ENCODE measurements at places on chromosomes 1 and 21.

- DNase-seq: no peak
Measured at GRCh38 chr1:15215116-15215515, 31.9 kb upstream of the FHAD1 start.

GRCh38 chr1:22887491-22887890 lies 85.2 kb downstream of the LACTBL1 start:
- DNase-seq: no peak

GRCh38 chr1:188689542-188689941 lies 1788.1 kb downstream of the BRINP3 start:
- no peak for DNase-seq

- no peak for DNase-seq
Measured at GRCh38 chr1:53954128-53954527, 8.0 kb downstream of the LRRC42 start.

DNA sequence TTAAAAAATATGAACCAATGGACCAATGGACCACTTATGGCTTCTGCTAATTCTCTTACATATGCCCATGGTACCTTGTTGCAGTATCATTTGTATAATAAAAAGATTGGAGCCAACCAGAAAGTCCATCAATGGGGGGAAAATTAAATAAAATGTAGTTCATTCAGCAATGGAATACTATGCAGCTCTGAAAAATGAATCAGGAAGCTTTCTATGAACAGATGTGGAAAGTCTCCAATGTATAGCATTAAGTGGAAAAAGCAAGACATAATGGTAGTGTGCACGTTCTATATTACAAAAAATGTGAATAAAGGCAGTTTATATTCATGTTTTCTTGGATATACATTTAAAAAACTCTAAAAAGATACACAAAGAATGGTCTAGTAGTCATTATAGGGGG lies 101.3 kb downstream of the KCNJ15 start:
- no peak for DNase-seq

DNA sequence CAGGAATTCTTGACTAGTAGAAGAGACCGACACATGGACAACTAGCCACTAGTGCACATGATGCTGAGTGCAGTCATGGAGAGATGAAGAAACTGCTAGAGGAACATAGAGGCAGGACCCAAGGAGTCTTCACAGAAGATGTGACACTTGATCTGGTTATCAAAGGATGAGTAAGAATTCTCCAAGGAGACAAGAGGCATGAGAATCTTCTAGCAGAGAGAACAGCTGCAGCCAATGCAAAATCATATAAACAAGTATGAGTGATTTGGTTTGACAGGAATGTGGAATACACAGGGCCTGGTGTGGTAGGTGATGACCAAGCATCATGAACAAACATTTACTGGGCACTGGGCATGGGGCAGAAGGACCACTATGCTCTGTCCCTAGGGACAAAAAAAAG lies 140.9 kb upstream of the CTTNBP2NL start:
- no peak for DNase-seq

DNA sequence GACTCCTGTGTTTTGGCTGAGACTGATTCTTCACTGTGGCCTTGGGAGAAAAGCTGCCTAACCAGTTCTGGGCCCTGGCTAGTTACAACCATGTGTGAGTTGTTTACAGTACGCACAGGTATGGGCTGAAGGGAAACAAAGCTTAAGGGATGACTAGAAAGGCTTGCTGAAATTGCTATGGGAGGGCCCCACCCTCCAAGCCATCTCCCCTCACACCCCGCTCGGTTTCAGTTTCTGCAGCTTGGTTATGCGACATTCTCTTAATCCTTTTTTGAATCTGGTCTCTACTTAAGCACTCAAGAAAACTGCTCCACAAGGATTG lies 43.1 kb downstream of the PBX1 start:
- DNase-seq: no peak

DNA sequence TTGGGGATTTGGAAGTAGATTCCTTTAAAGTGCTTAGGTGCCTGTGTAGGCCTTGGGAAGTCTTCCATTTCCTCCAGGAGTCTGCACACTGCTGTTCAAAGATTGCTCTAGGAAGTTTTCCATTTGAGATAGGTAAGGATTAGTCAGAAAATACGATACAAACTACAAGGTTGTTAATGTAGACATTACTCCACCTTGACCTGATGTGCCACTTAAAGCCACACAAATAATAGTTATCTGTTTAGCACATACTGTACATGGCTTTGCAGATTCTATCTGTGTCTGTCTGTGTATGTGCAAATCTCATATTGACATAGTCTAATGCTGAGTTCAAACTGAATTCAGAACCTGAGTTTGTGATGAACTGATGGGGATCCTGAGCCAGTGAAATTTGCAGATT lies 118.4 kb downstream of the RHOU start:
- DNase-seq: no peak

GRCh38 chr1:95340061-95340460 lies 106.1 kb downstream of the RWDD3 start:
- no peak for DNase-seq

DNA sequence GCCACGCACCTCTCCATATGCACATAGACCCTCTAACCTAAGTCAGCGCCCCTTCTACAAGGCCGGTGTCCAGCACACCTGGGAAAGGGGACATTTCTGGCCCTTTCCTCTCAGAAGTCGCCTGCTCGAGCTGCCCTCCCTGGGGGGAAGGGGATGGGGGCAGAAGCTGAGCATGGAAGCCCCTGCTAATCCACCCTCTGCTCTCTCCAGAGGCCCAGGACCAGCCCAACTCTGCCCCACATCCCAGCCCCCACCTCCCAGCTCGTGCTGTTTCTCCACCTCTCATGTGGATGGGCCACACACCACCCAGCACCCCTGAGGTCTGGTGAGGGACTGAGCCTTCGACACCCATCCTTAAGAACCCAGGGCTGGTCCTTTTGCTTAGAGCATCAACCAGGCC lies 14.8 kb downstream of the TNFRSF1B start:
- no peak for DNase-seq

- DNase-seq: no peak
Measured at GRCh38 chr1:119011706-119012105, 23.6 kb upstream of the TBX15 start.

DNA sequence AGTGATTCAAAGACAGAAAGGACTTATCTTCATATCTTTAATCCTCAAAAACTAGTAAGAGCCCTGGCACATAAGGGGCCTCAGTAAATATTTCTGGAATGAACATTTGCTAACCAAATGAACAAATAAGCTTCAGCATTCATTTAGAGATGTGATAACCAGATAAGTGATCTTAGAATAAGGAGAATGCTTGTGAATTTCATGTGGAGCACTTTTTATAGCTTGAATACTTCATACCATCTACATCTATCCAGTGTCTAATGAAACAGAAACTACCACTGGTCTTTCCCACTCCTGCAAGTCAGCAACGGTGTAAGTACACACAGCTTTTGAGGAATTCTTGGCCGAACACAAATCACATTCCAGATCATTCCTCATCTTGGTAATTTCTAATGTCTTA lies 38.5 kb downstream of the EDEM3 start:
- DNase-seq: no peak

- no peak for DNase-seq
Measured at GRCh38 chr21:21612466-21612865, 614.3 kb downstream of the NCAM2 start.

- DNase-seq: peak; percentile 16
Measured at GRCh38 chr1:8817412-8818324, at the start of gene RERE. RERE (minus strand) TSS chr1:8817640.

- no peak for DNase-seq
Measured at GRCh38 chr1:26983863-26984262, 9.6 kb upstream of the TRNP1 start.

All from SIG-M5 (cell line).